Sciatic nerve (tissue), 2 donors: ENCODE measurements at places on chromosomes 4 and X.
A peak's percentile ranks its signal among the peaks of the same experiment; 100 is the strongest.

- DNase-seq, result no peak
Observed at GRCh38 chr4:106583567-106583966, 215.0 kb upstream of the GIMD1 start.

GRCh38 chr4:95728145-95728544 lies 111.7 kb upstream of the PDHA2 start:
- no peak for DNase-seq

GRCh38 chrX:56728321-56728720 lies 722 bp upstream of the NBDY start:
- DNase-seq, result no peak

GRCh38 chrX:151596282-151596681 lies 32.8 kb downstream of the PASD1 start:
- no peak for DNase-seq

GRCh38 chr4:187088070-187088799 lies 364.6 kb upstream of the FAT1 start:
- no peak for DNase-seq

DNA sequence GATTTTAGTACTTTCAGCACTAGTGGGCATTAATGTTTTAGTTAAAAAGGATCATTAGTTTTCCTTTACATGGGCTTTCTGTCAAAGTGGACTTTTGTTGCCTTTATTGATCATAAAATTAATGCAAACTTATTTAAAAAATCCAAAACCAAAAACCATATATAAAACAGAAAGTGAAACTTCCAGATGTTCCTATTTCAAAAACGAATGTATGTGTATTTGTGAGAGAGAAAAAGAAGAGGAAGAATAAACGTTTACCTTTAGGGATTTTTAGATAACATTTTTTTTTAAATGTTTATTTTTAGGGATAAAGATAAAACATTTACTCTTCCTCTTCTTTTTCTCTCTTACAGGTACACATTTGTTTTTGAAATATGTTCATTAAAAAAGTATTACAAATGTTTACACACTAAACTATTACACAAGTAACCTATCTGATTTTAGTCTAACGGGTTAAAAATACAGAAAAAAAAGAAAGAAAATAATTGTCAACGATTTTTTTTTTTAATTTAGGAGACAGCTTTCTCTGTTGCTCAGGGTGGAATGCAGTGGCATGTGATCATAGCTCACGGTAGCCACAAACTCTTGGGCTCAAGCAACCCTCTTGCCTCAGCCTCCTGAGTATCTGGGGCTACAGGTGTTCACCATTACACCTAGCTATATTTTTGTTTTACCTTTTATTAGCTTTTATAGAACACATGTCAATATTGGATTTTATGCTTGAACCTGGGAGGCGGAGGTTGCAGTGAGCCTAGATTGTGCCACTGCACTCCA lies 16.8 kb upstream of the COX18 start:
- DNase-seq, result no peak

DNA sequence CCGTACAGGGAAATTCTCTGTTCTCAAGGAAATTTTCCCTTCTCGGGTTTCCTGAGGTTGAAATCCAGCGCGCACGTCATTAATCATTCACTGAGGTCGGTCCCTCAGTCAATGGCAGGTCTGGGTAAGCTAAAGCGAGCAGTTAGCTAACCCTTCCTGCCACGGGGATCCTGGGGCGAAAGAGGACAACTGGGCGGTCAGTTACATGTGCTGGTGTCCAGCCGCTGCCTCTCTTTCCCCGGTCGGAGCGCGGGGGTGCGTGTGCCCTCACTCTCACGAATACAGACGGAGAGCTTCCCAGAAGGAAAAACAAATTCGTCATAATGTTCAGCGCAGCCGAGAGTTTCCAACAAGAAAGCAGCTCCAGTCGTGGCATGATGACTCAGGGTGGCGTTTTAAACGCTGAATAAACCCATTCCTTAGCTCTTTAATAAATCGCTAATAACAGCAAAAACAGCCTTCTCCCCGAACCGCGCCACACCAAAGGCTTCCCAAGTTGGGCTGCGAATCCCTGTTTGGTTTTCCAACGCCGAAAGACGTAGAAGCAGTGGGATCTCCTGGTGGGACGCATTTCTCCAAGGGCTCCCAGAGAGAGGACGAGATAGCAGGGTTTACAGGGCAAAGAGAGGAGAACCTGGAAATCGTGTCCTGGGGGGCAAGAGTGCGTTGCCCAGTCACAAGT lies 752 bp upstream of the FGF5 start:
- DNase-seq, result no peak

DNA sequence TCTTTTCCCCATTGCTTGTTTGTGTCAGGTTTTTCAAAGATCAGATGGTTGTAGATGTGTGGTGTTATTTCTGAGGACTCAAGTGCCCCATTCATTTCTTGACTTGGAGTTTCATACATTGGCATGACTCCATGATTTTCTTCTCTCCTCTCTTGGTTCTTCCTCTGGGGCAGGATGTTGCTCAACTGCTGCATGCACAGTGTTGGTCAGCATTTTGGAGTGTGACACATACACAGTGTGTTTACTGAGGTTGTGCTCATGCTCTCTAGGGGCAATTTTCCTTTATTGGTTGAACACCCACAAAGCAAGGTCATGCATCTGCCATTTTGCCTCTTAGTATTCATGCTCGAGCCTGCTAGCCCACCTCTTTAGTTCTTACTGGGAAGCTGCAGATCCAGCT lies 1993.8 kb downstream of the ARAP2 start:
- DNase-seq, result no peak

DNA sequence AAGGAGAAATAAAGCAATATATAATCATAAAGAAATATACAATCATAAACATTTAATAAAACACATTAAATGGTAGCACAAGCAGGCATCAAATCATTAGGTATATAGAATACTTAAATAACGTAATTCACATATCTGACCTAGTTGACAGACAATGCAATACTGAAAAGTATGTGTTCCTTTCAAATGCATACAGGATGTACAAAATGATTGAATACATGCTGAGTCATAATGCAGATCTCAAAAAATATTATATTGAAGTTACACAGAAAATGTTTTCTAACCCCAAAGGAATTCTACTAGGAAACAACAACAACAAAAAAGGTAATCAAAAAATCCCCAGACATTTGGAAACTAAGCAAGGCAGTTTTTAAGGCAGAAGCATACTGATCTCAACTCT lies 1072.0 kb upstream of the INTU start:
- DNase-seq, result no peak

DNA sequence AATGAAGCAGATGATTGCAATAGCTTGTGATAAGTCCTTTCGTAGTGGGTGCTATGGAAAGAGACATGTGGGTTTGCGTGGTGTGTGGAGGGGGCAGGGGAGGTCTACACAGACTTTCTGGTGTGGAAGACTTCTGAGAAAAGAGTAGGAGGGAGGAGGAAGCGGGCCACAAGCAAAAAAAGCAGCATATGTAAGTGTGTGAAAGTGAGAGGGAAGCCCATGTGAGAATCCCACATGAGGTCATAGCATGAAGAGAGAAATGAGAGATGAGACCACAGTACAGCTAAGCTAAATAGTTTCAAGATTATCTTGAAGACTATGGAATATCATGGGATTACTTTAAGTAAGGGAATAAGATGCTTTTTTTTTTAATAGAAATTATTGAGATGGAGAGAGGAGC lies 2039.9 kb upstream of the TENM3 start:
- no peak for DNase-seq

GRCh38 chr4:15162465-15163283 lies 160.4 kb downstream of the CPEB2 start:
- DNase-seq, result no peak

- no peak for DNase-seq
Observed at GRCh38 chr4:184933311-184933710, 85.0 kb upstream of the HELT start.

GRCh38 chrX:40402831-40403533 lies 177.8 kb upstream of the ATP6AP2 start:
- DNase-seq, result no peak

GRCh38 chrX:11504234-11504633 lies 161.5 kb downstream of the ARHGAP6 start:
- DNase-seq, result no peak

DNA sequence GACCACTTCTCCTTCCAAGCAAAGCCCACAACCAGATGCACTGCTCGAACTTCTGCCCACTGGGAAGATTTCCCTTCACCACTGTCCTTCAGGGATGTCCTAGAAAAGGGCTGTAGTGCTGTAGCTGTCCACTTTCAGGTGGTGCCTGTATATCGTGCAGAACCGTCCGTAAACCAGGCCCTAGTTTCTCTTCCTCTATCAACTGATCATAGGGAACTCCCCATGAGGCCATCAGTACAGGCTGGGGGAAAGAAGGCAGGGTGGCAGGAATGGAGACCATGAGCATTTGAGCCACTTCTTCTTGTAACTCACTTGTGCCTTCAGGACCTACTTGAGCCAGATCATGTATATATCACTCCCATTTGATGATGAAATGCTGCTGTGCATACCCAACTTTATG lies 57.3 kb upstream of the FAM9B start:
- DNase-seq, result no peak

- DNase-seq, result no peak
Observed at GRCh38 chr4:8148159-8148558, 10.5 kb downstream of the ABLIM2 start.

- DNase-seq, result no peak
Observed at GRCh38 chr4:186592445-186592844, 37.1 kb upstream of the MTNR1A start.

- no peak for DNase-seq
Observed at GRCh38 chrX:110657073-110657472, 138.5 kb downstream of the CHRDL1 start.

- peak; percentile 70 for DNase-seq
Observed at GRCh38 chr4:38177641-38178391, 217.6 kb downstream of the PTTG2 start.

- DNase-seq, result no peak
Observed at GRCh38 chr4:65344278-65344825, 325.9 kb downstream of the EPHA5 start.

DNA sequence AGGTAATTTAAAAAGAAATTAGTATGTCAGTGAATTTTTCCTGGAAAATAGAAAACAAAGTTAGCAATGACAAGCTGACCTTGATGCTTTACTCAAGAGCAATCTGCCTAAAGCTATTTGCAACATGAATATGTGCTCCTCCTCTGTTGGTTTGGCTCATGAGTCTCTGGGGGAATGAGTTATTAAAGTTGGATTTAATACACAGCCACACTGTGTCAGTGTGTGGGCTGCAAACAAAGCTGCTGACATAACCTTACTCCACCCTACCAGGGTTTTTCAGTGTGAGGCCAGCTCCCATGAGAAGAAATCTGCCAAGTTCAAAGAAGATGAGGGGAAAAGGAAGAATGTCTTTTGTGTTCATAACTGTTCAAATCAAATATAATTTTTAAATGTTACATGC lies 280.5 kb downstream of the TLL1 start:
- no peak for DNase-seq

DNA sequence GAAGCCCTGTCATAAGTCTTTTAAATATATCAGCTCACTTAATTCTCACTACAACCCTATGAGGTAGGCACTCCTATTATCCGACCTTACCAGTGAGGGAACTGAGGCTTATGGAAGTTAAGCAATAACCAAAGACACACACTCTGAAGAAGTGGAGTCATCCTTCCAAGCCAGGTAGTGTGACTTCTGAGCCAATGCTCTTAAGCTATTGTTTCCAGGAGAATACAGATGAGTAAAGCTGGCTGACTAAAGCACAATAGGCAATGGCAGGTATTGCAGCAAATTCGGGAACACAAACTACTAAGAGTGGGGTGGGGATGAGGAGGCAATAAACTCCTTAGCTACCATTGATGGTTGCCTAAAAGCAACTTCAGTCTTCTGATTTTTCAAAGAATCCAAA lies 81.8 kb upstream of the KIT start:
- no peak for DNase-seq

DNA sequence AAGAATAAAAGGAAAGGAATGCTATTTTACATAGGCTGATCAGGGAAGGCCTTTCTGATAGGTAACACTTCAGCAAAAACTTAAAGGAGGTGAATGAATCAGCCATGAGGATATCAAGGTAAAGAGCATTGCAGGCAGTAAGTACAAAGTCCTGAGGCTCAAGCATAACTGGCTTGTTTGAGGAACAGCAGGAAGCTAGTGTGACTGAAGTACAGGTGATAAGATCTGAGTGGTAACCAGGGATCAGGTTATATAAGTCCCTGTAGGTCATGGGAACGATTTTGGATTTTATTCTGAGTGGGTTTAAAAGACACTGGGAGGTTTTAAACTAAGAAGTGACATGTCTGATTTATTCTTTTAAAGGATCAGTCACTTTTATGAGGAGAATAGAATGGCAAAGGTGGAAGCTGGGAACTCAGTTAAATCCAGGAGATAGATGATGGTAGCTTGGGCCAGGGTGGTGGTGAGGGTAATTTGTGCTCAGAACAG lies 47.1 kb upstream of the THOC2 start:
- DNase-seq, result no peak

DNA sequence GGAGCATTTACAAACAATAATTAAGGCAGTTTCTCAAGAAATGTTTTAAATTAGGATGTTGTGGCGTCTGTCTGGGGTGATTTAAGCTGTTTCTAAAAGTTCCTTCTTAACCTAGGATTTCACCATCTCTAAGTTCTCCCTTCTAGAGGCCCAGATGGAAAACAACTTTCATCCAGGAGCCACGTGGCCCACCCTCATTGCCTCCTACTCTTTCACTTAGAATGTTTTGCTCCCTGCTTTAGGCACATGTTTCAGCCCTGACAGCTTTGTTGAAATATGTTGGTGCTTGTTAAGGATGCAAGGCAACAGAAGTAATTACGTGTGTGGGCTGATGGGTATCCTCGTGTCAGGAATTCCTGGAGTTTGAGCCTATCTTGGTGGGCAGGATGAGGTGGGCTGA lies 131.3 kb downstream of the GUCY2F start:
- no peak for DNase-seq

DNA sequence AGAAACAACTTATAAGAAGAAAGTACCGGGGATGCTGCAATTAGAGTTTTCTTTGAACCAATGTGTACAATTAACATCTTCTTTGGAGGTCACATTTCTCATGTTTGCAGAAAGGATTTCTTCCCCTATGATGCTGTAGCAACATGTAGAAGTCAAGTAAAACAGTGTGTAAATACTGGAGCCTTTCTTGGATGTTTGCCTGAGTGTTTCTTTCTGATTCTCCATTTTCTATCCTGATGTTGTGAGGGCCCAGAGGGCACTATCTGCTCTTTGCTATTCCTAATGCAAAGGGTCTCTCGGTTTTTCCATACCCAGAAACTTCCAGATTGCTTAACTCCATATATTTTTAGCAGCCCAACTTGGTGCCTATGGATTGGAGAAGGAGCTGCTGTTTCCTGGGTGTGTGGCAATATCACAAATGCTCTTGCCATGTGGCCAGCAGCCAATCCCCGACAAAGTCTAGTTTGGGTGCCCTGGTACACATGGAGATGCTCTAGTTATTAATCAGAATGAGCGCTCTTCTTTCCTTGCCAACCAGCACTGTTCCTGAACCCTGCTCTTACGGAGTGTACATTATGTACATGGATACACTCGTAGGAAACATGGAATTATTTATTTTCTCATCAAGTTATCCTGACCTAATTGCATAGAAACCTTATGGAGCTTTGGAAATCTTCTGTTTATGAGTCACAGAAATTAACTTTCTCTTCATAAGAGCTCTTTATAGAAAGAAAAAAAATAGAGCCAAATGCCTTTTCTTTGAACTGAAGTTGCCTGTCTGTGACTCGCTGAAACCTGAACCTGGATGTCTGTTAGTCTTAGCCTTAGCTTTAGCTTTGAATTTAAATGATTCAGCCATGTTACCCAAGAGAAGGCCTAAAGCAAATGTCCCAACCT lies 67.0 kb upstream of the GPC4 start:
- no peak for DNase-seq
